G401 (cell line): ENCODE measurements at places on chromosomes 3 and 15. TPM values are rescaled to one million over a fixed set of nuclear protein-coding genes. Genes with fewer than 3 reads are reported as not detected.

GRCh38 chr3:138578141-138578540 is 15.9 kb downstream of the CEP70 start:
- DNase-seq = no peak

DNA sequence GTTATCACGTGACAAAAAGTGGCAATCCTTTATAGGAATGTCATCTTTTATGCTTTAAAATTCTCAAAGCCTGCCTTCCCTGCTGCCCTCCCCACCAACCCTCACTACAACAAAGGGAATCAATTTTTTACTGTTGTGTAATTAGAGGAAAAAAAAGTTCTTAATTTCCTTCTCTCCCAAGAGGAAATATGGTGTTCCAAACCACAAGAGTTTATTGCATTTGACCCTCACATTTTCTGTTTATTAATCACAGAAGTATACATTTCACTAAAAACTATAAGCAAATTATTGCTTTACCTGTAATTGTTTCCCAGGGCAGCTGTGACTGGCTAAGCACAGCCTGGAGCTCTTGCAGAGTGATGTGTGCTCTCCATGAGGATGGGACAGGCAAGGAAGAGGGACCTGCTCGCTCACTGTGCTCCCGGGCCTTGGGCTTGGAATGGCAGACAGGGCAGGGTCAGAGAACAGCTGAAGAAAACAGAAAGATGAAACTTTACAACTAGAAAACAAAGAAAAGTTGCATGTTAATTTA is 31.3 kb upstream of the ATP10A start:
- no peak for DNase-seq

- DNase-seq = no peak
These were observed 18.5 kb downstream of the FSTL1 start for GRCh38 chr3:120432150-120432860.

GRCh38 chr15:74442604-74443003 is 8.8 kb upstream of the SEMA7A start:
- no peak for DNase-seq

GRCh38 chr15:81573098-81573746 is 199.2 kb upstream of the TMC3 start:
- no peak for DNase-seq

DNA sequence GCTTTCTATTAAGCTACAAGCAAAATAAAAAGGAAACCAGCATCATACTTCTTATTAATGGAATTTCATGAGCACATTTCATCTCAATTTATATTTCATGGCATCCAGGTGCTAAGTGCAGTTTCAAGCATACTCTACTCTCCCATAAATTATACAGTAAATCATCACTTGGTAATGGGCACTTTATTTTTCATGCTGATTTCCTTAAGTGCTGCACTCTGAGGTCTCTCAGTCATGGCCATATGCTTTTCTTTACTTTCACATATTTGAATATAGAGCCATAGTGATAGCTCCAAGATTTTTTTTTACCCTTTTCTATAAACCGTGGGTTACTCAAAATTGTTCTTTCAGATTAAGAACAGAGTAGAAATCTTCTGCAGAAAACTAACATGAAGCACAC is 1505.7 kb upstream of the CADM2 start:
- no peak for DNase-seq

DNA sequence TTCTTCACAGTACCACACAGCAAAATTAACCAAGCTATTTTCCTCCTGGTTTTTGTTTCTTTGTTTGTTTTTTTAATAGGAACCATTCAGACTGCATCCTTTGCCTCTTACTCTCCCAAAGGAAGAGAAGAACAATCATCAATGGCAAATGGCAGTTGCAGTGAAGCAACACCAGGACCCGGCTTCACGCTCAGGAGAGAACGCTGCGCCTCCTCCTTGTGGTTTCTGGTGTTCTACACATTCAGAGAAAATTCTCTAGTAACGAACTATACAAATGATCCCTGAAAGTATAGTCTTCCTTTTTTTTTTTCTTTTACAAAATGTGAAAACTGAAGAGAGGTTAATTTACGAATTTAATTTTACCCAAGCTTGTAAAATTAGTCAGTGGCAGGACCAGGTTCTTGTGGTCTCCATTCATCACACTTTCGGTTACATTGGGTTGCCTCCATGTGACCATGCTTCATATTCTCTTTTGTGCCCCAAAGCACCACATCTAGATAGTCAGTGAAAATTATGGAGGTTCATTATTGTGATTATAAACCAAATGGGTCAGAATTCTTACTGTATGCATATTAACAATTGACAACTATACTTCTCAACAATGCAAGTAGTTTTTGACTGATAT is 10.6 kb upstream of the MINDY2 start:
- DNase-seq = no peak

Gene NOX5
- total RNA-seq = not detected in 2 replicates

Gene NEK11
- 2.0 and 3.5 TPM in 2 replicates for total RNA-seq

Gene NAALADL2
- total RNA-seq = 0.12 and 1.3 TPM in 2 replicates

Gene CNTN4
- not detected in 2 replicates for total RNA-seq

Gene SPATA12
- total RNA-seq = not detected in 2 replicates

Gene ZIC4
- not detected in 2 replicates for total RNA-seq

Gene TSEN2
- total RNA-seq = 21.4 and 32.0 TPM in 2 replicates
